Astrocyte of the spinal cord (primary cell): ENCODE measurements at places on chromosomes 4 and X.
A peak's percentile ranks its signal among the peaks of the same experiment; 100 is the strongest.

- no peak for DNase-seq
Observed at GRCh38 chrX:107567370-107567769, 60.9 kb upstream of the PRPS1 start.

DNA sequence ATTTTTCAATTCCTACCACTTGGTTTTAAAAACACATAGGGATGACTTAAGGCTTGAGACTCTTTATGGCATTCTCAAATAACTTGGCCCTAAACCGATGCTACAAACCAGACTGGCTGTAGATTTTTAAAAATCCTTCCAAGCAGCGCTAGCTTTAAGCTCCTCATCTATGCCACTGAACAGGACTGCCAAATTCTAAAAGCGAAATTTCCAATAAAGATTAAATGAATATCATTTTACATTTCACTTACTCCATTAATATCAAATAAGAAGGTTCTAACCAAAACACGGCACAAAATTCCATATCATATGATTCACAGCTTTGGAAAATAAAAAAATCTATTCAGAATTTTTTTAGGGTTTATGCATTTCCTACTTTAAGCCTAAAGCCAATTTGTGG, 134.2 kb downstream of the FANCB start:
- peak; percentile 11 for DNase-seq

GRCh38 chrX:130834149-130834548, 68.9 kb downstream of the ENOX2 start:
- no peak for DNase-seq

- no peak for DNase-seq
Observed at GRCh38 chr4:177057186-177057585, 252.5 kb upstream of the NEIL3 start.

DNA sequence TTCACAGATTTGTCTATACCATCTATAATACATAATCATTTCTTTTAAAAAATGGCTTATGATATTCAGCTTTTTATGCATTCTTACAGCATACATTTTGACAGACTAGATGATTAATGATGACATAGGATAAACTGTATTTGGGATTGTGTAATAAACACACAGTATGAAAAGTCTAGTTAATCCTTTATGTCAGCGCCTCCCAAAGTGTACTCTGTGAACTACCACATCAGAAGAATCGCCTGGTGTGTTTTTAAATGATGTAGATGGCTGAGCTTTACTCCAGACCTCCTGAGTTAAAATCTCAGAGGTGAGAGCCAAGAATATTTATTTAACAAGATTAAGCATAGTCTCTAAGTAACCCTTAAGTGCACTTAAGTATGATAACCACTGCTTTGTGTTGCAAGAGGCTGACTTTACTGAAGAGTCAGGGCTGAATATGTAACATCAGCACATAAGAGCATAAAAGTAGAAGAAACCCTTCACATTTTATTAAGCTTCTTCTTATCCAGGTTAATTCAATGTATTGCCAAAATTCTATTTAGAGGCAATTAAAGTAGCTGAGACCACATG, 104.2 kb downstream of the ANK2 start:
- no peak for DNase-seq

DNA sequence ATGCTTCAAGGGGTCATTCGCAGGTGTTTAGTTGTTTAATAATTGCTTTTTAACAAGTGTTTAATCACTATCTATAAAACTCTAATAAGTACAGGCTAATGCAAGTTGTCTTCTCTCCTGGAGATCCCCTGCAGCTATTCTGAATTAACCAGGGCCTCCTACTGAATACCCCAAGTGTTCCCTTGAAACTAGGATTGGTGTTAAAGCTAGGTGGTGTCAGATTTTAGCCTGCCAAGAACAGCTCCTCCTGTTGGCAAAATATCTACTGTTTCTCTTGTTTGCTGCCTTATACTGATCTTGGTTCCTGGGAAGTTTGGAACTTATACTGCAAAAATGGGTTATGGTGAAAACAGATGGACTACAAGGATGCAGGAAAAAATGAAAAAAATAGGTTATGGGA, 26.1 kb upstream of the TMEM154 start:
- no peak for DNase-seq

- DNase-seq: no peak
Observed at GRCh38 chr4:5237086-5237660, 185.9 kb downstream of the STK32B start.

- DNase-seq: no peak
Observed at GRCh38 chrX:48827654-48827968, 1.3 kb downstream of the ERAS start.

DNA sequence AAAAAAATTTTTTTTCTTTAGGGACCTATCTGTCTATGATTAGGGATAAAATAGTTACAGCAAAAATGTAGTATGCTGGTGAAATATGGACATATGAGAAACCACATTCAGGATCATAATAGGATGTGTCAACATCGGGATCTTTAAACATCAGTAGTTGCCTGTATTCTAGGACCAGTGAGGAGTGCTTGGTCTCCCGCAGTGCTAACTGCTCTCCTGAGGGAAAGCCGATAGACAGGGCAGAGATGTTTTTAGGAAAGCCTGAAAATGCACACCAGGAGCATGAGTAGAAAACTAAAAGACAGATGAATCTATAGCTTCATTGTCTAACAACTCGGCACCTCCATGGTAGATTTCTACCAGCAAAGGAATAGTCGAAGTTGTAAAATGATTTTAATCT, 178.1 kb upstream of the SMIM31 start:
- no peak for DNase-seq

DNA sequence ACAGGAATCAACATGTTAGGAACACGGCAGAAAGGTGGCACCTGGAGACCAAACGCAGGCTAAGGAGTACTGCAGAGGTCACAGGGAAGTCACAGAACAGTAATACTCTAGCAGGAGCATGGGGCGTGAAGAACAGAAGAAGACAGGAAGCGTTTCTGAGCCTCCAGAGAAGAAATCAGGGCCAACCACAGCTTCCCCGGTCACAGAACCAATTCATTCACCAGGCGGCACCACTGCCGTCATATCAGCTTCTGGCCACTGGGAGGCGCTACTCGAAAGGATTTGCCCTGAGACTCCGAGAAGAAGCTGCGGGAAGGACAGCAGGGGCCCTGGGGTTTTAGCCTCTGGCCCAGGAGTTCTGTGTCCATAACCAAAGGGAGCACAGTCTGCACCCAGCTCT, 78.0 kb upstream of the DRD5 start:
- no peak for DNase-seq

GRCh38 chr4:7185487-7186030, 6.8 kb upstream of the SORCS2 start:
- DNase-seq: no peak

- DNase-seq: no peak
Observed at GRCh38 chr4:17187003-17187402, 288.6 kb upstream of the LDB2 start.

DNA sequence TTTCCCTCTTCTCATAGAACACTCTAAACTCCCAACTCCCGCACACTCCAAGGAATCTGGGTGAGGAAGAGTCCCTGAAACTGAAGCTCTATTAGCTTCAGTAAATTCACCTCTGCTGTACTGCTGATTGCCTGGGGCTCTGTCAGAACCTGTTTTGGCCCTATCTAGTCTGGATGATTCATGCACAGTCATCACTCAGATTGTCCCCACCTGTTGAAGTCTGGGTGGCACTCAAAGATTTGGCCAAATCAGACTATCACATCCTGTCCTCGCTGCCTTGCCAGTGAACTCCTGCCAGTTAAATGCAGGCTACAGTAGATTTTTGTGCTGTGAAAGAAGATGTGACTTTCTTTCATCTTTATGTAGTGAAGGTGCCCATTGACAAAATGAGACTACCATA, 63.5 kb upstream of the EMCN start:
- DNase-seq: no peak

DNA sequence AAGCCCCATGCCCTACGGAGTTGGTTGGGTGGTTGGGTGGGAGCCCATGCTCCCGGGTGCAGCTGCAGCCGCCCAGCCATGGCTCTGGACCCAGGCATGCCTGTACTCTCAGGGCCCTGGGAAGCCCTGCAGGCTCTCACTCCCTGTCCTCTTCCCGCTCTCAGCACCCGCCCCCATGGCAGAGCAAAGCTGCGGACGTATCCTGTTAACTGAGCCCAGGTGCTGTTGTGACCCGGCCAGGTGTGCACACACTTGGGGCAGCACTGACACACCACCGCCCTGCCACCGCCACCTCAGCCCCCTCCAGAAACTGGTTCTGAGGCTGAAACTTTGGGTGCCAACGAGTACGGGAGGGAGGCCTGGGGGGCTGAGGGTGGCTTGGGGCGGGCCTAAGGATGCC, 40.3 kb downstream of the PPM1K start:
- no peak for DNase-seq

GRCh38 chrX:56733459-56734046, 4.5 kb downstream of the NBDY start:
- peak; percentile 37 for DNase-seq

DNA sequence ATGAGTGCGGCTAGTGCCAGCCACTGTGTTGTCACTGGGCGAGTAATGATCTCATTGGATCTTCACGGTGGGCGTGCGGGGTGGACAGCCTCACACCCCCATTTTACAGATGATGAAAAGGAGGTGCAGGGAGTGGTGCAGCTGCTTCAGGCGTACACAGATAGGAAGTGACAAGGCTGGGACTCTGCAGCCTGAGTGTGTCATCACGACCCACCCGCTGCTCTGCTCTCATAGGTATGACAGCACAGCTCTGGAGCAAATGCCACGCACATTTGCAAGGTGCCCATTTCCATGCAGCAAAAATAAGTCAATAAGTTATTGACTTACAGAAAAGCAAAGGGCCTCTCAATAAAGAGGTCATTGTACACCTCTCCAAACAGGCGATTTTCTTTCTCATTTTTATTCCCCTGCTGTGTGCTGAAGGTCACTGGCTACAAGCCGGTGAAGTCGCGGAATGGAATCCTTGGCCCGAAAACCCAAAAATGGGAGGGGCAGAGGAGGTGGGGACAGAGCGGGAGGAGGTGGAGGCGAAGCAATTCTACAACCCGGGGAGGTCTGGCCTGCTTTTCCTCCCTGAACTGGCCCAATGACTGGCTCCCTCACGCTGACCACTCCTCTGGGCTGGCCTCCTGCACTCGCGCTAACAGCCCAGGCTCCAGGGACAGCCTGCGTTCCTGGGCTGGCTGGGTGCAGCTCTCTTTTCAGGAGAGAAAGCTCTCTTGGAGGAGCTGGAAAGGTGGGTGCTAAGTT, at the start of gene SOD3:
Gene SOD3, plus strand, starts transcription at position 658 of the 750 bp plus-strand sequence. CDS start 3,949 bp downstream, outside the sequence.
- DNase-seq: peak; percentile 79

GRCh38 chr4:83083925-83084475, 30.5 kb downstream of the PLAC8 start:
- no peak for DNase-seq

GRCh38 chr4:3470244-3471097, 7.4 kb downstream of the DOK7 start:
- DNase-seq: peak; percentile 13

DNA sequence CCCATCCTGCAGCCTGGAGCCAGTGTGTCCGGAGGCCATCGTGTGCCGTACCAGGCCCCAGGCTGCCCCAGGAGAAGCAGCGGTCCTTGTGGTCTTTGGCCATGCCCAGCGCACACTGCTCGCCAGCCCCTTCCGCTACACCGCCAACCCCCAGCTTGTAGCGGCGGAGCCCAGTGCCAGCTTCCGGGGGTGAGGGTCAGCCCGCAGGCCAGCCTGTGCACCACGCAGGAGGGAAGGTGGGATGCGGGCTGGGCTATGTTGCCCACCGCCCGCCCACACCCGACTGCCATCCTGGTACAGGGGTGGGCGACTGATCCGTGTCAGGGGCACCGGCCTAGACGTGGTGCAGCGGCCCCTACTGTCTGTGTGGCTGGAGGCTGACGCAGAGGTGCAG, 7.6 kb upstream of the SRPK3 start:
- no peak for DNase-seq

GRCh38 chr4:15920723-15921591, 17.6 kb downstream of the FGFBP1 start:
- peak; percentile 97 for DNase-seq
